ENCODE measurements at places on chromosomes 16 and 17.

- no peak for DNase-seq
Observed at GRCh38 chr17:30363715-30364202, 15.0 kb upstream of the CPD start.

DNA sequence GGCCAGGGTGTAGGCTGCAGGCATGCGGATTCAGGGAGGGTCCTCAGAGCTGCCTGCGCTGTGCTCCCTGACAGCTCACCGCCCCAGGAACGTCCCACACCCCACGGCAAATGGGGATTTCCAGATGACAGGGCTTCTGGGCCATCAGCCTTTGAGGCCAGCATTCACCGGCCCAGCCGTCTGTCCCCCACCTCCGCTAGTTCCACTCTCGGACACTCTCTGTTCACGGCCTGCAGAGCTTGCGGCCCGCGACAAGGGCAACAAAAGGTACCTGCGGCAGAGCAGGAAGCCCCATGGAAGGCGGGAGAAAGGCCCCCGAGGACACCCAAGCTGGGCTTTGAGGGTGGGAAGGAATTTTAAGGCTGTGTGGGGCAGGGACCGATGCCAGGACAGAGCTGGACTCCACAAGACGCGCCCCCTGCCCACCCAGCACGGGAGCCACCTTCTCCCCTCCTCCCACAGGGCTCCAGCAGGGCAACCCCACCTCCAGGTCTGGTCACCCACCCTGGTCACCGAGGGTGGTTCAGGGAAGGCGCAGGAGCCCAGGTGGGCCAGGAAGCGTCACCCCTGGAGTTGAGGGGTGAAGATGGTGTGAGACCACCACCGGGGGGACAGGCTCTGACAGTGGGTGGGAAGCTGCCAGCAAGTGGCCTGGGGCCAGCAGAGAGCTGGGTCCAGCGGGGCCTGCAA is 5.6 kb upstream of the CYBA start:
- DNase-seq, result no peak

- DNase-seq, result no peak
Observed at GRCh38 chr17:6994666-6995256, 1.1 kb upstream of the ALOX12 start.

DNA sequence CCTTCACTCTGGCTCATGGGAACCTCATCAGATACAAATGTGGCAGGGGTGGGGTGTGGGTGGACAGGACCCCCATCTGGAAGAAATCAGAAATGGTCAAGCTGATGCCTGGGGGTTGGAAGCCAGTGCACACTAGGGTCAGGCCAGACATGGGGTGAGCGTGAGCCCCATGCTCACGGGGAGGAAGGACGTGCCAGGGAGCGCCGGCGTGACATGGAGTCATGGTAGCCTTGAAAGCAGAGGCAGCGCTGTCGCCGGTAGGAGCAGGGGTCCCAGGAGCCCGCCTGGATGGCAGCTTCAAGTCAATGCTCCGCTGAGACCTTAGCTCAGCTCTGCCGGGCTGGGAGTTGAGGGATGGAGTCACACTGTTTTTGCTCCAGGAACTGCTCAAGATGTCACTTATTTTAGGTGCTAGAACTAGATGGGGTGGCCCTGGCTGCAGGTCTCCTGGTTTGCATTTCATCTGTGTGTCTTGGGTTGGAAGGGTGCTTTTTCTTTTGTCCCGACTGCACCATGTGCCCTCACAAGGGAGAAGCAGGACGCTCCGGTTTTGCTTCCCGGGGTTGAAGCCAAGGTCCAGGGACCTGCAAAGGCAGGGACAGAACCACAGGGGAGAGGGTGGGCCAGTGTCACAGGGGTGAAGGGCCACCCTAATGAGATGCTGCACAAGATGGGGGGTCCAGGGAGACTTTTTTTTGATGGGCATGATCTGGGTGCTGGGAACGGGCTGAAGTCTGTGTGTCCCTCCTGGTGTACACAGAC is 51.4 kb downstream of the USP22 start:
- DNase-seq, result no peak

Measured in cerebellar cortex (tissue), 1 donor.